ENCODE measurements at places on chromosomes 3 and 15. TPM values are rescaled to one million over a fixed set of nuclear protein-coding genes. Genes with fewer than 3 reads are reported as not detected.

GRCh38 chr15:50415752-50416404, 8.3 kb upstream of the USP8 start:
- H3K4me3 ChIP-seq: no peak overlapping the region
- no peaks in the 10 kb centered on the region for H3K36me3 ChIP-seq
- no peaks in the 10 kb centered on the region for H3K27me3 ChIP-seq
- DNase-seq: no peak
- no peak overlapping the region for H3K27ac ChIP-seq

- H3K27me3 ChIP-seq: no peaks in the 10 kb centered on the region
- no peak overlapping the region for H3K27ac ChIP-seq
- no peak overlapping the region for H3K4me3 ChIP-seq
Measured at GRCh38 chr3:27325419-27325818, 43.8 kb downstream of the NEK10 start.

DNA sequence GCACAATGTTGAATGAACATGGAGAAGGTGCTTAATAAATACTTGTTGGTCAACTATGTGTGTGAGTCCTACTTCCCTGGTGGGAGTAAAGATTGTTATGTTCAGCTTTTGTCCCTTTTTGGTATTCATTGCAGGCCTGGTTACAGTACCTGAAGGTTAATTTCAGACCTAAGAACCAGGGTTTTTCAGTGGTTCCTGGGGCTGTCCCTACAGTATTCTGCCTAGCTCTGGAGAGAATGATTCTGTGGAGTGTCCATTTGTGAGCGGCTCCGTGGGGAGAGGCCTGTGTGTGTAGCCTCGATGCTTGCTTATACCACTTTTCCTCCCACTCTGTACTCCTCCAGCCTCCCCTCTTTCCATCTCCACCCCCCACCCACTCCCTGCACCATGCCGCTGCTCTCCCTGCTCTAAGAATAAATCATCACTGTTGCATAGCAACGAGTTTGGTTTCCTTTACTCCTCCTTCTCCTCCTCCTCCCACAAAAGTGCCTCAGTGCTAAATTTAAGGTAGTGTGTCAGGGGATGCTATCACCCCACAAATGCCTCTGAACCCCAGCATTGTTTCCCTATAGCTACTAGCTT, 150.6 kb upstream of the ROPN1 start:
- peaks cover 31% of the 10 kb centered on the region for H3K27me3 ChIP-seq
- peaks cover under 1% of the 10 kb centered on the region for H3K4me1 ChIP-seq
- H3K36me3 ChIP-seq: no peaks in the 10 kb centered on the region
- H3K27ac ChIP-seq: no peak overlapping the region
- no peak for DNase-seq
- no peak overlapping the region for H3K4me3 ChIP-seq

The MTFMT gene
- 27.6 TPM for total RNA-seq

The DUOX2 gene
- total RNA-seq: 0.21 TPM

The MGLL gene
- 55.2 TPM for total RNA-seq
